ENCODE measurements at places on chromosomes 5 and 9.
A peak's percentile ranks its signal among the peaks of the same experiment; 100 is the strongest.

GRCh38 chr5:39469176-39469575 is 44.4 kb upstream of the DAB2 start:
- no peaks in the 10 kb centered on the region for H3K27me3 ChIP-seq
- no peak for DNase-seq

- DNase-seq, result no peak
- no peaks in the 10 kb centered on the region for H3K4me1 ChIP-seq
- no peaks in the 10 kb centered on the region for H3K36me3 ChIP-seq
- no peak overlapping the region for H3K4me3 ChIP-seq
- H3K27ac ChIP-seq, result no peak overlapping the region
- H3K27me3 ChIP-seq, result no peaks in the 10 kb centered on the region
Measured at GRCh38 chr5:141663506-141663905, 12.3 kb upstream of the FCHSD1 start.

- no peaks in the 10 kb centered on the region for H3K27me3 ChIP-seq
- H3K36me3 ChIP-seq, result no peaks in the 10 kb centered on the region
- H3K4me3 ChIP-seq, result no peak overlapping the region
- DNase-seq, result no peak
Measured at GRCh38 chr9:15182730-15183129, 124.3 kb downstream of the TTC39B start.

DNA sequence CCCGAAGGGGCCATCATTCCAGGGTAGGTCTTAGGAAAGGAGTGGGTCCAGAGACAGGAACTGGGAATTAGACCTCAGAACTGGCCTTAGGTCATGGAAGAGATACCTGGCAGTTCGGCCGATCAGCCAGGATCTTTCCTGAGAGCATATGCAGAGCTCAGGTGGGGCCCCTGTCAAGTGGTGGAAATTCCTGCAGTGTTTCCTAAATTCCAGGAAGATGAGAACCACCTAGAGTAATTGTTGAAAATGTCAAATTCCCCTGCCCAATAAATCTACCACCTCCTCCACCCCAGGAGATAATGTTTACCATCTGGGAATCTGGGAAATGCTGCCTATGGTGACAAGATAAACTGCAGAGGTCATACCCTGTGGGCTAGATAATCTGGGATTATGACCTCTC is 14.6 kb downstream of the TMEM171 start:
- H3K4me3 ChIP-seq, result no peak overlapping the region
- no peaks in the 10 kb centered on the region for H3K27me3 ChIP-seq
- no peak overlapping the region for H3K27ac ChIP-seq
- no peaks in the 10 kb centered on the region for H3K36me3 ChIP-seq
- peaks cover 18% of the 10 kb centered on the region for H3K4me1 ChIP-seq

DNA sequence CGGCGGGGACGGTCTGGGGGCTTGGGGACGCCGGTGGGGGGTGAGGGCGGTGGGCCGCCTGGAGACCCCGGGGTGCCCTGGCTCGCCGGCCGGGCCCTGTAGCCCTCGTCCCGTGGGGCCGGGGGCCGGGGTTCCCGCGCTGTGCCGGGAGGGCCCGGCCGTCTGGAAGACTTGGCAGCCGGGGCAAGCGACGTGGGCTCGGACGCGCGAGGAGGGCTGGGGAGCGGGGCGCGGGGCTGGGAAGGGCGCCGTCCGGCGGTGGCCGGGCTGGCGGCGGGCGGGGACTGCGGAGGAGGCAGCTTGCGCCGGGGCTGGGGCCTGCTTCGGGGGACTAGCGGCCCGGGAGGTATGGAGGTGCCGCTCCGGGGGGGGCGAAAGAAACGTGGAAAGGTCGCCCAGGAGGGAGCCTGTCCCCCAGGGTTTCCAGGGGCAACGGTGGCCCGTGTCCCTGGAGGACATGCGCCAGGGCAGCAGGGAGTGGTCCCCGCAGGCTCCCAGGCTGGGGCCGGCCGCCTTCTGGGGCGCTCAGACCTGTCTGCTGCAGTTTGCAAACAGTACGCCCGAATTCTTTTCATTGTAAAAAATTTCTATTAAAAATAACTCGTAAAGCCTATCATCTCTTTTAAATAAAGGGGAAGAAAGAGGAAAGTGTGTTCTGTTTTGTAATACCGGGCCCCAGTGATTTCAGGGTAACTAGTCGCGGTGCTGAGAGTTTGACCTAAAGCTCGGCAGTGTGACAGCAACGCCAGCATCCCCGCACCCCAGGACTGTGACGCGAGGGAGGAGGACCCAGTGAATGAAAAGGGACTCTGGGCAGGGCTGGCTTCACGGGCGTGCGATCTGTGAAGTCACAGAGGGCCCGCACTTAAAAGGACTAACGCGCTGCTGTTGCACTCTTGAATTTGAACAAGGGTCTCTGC is 752 bp upstream of the ANKH start:
- no peaks in the 10 kb centered on the region for H3K4me1 ChIP-seq
- H3K27me3 ChIP-seq, result peaks cover 2% of the 10 kb centered on the region
- no peaks in the 10 kb centered on the region for H3K36me3 ChIP-seq
- peak; percentile 54 for DNase-seq
- no peak overlapping the region for H3K27ac ChIP-seq
- H3K4me3 ChIP-seq, result peak overlapping the region; percentile 67
